ENCODE measurements at places on chromosomes 2 and 18. TPM values are rescaled to one million over a fixed set of nuclear protein-coding genes. Genes with fewer than 3 reads are reported as not detected.

- no peak overlapping the region for H3K27ac ChIP-seq
- no peak for DNase-seq
These were observed 110.5 kb upstream of the AGAP1 start for GRCh38 chr2:235383272-235383843.

DNA sequence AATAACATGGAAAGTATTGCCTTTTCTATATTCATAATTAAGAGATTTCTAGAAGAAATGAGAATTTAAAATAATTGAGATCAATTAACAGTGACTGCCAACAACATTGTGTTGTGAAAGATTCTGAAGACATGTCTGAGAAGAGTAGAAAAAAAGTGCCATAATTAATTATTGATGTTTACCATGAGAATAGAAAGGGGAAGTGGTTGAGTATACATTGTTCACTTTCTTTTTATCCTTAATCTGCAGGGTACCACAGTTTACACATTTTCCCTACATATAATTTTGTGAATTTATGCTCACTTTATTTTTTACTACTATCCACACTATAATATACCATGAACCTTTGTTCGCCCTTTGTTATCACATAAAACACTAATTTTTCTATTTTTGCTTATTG is 47.1 kb upstream of the UBE2E3 start:
- H3K4me3 ChIP-seq, result no peak overlapping the region
- no peak for DNase-seq
- peaks cover 11% of the 10 kb centered on the region for H3K27me3 ChIP-seq
- no peaks in the 10 kb centered on the region for H3K36me3 ChIP-seq

GRCh38 chr2:15205562-15205961 is 355.6 kb downstream of the NBAS start:
- no peaks in the 10 kb centered on the region for H3K4me1 ChIP-seq
- no peak overlapping the region for H3K27ac ChIP-seq
- DNase-seq, result no peak
- H3K4me3 ChIP-seq, result no peak overlapping the region
- H3K27me3 ChIP-seq, result no peaks in the 10 kb centered on the region

GRCh38 chr18:59821983-59822382 is 77.8 kb upstream of the PMAIP1 start:
- no peak overlapping the region for H3K27ac ChIP-seq
- H3K4me3 ChIP-seq, result no peak overlapping the region
- peaks cover 9% of the 10 kb centered on the region for H3K27me3 ChIP-seq
- no peak for DNase-seq
- H3K36me3 ChIP-seq, result no peaks in the 10 kb centered on the region
- H3K4me1 ChIP-seq, result no peaks in the 10 kb centered on the region

DNA sequence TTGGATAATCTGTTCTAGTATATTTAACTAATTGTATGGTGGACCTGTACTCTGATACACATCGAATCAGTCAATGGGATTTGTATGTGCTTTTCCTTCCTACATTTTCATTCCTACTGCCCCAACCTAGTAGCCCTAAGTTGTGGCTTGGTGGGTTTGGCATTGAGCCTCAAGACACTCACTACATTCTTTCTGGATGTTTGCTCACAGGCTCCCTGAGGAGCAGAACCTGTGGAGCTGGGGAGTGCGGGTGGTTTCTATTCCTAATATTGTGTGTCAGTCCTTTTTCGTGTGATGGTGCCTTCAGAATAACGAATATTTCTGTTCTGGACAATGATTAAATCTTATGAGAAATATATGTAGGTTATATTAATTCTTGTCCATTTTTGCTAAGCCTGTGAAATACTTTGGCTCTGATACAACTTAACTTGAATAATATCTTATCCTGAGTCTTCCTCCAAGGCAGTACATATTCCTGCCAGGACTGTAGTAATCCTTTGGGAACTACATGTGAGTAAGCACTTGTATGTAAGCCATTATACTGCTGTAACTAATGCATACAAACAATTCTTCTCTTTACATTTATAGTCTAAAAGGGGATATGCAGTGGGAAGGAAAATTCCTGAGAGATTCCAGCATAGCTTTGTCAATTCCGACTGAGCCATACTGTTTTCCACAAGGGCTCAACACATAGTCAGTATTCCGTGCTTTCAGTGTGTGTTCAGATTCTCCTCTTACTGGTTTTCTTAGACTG is 150.6 kb downstream of the AGPS start:
- no peaks in the 10 kb centered on the region for H3K27me3 ChIP-seq
- no peak overlapping the region for H3K4me3 ChIP-seq
- DNase-seq, result no peak
- peaks cover 31% of the 10 kb centered on the region for H3K4me1 ChIP-seq

The AQP4 gene
- total RNA-seq, result not detected

The SP9 gene
- total RNA-seq, result not detected

DNA sequence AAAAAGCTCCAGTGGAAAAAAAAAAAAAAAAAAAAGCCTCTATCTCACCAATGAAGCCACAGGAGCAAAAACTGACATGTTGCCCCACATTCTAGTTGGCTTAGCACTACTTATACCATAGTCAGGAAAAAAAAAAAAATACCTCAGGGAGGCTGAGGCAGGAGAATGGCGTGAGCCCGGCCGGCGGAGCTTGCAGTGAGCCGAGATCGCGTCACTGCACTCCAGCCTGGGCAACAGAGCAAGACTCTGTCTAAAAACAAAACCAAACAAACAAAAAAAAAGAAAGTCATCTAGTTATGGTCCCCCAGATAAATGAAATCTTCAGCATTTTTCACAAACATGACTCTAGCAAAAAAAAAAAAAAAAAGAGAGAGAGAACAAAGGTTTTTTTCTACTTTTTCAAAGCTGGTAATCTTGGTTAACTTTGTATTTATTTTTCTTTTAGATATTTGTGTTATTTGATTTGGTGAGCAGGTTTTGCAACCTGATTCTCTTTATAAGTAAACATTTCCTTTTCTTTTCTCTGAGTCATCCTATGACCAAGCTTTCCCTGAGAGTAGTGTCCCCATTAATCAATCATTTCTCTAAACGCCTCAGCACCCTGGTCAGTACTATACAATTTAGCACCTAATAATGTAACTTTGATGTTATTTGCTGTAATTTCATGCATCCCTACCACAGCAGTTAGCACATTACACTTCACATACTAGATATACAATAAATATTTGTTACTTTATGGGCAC is 273.7 kb upstream of the PIK3C3 start:
- H3K4me1 ChIP-seq, result no peaks in the 10 kb centered on the region
- H3K27ac ChIP-seq, result no peak overlapping the region
- DNase-seq, result no peak
- no peaks in the 10 kb centered on the region for H3K27me3 ChIP-seq
- H3K4me3 ChIP-seq, result no peak overlapping the region

GRCh38 chr2:113240150-113240914 is 38.4 kb downstream of the PAX8 start:
- no peak overlapping the region for H3K27ac ChIP-seq
- H3K4me3 ChIP-seq, result no peak overlapping the region
- no peaks in the 10 kb centered on the region for H3K36me3 ChIP-seq
- H3K4me1 ChIP-seq, result peaks cover 15% of the 10 kb centered on the region

GRCh38 chr2:8954990-8955389 is 48.5 kb downstream of the MBOAT2 start:
- H3K4me1 ChIP-seq, result no peaks in the 10 kb centered on the region
- H3K36me3 ChIP-seq, result peaks cover 13% of the 10 kb centered on the region
- no peak overlapping the region for H3K4me3 ChIP-seq
- H3K27ac ChIP-seq, result no peak overlapping the region
- H3K27me3 ChIP-seq, result peaks cover 6% of the 10 kb centered on the region

DNA sequence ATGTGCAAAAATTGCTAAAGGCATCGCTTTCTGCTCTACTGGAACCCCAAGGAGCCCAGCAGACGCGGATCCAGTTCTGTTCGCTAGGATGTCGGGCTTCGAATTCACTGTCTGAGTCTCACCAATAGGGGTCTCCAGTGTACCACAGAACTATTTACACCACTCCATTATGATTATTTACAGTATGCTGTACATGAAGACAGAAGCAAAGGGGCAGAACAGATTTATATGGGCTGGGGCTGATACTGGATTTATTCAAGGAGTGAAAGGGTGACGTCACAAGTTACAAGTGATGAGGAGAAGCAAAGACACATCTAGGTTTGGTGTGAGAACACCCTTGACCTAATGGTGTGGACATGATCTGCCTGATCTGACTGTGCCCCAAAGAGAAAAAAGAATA is 185.3 kb upstream of the ATP5MC3 start:
- H3K27me3 ChIP-seq, result peaks cover 30% of the 10 kb centered on the region
- no peak overlapping the region for H3K4me3 ChIP-seq
- H3K27ac ChIP-seq, result no peak overlapping the region

DNA sequence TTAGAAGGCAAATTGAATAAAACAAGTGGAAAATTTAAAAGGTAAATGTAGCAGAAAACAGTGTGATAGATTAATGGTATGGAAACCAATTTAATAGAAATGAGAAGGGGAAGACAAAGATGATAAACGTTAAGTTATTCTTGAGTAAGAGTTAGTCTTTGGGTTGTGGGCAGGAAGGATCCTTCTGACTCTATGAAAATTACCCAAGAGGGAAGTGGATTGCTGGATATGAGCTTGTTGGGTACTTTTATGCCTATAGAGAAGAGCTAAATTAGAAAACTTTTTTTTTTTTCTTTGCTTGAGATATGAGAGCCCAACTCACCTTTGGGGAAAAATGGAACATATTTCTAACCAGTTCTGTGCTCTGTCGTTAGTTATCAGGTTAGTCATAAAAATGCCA is 144.0 kb downstream of the LDLRAD4 start:
- no peaks in the 10 kb centered on the region for H3K4me1 ChIP-seq
- no peak overlapping the region for H3K27ac ChIP-seq
- no peaks in the 10 kb centered on the region for H3K36me3 ChIP-seq
- no peak overlapping the region for H3K4me3 ChIP-seq
- no peaks in the 10 kb centered on the region for H3K27me3 ChIP-seq
- DNase-seq, result no peak

GRCh38 chr2:191977754-191978153 is 130.9 kb upstream of the CAVIN2 start:
- peaks cover 3% of the 10 kb centered on the region for H3K27me3 ChIP-seq
- no peaks in the 10 kb centered on the region for H3K4me1 ChIP-seq
- no peak for DNase-seq
- H3K36me3 ChIP-seq, result no peaks in the 10 kb centered on the region
- H3K27ac ChIP-seq, result no peak overlapping the region
- H3K4me3 ChIP-seq, result no peak overlapping the region

- H3K4me1 ChIP-seq, result peaks cover 1% of the 10 kb centered on the region
- no peaks in the 10 kb centered on the region for H3K27me3 ChIP-seq
- DNase-seq, result no peak
- no peak overlapping the region for H3K4me3 ChIP-seq
- no peak overlapping the region for H3K27ac ChIP-seq
- H3K36me3 ChIP-seq, result no peaks in the 10 kb centered on the region
These were observed 54.8 kb upstream of the FRZB start for GRCh38 chr2:182921234-182921633.

DNA sequence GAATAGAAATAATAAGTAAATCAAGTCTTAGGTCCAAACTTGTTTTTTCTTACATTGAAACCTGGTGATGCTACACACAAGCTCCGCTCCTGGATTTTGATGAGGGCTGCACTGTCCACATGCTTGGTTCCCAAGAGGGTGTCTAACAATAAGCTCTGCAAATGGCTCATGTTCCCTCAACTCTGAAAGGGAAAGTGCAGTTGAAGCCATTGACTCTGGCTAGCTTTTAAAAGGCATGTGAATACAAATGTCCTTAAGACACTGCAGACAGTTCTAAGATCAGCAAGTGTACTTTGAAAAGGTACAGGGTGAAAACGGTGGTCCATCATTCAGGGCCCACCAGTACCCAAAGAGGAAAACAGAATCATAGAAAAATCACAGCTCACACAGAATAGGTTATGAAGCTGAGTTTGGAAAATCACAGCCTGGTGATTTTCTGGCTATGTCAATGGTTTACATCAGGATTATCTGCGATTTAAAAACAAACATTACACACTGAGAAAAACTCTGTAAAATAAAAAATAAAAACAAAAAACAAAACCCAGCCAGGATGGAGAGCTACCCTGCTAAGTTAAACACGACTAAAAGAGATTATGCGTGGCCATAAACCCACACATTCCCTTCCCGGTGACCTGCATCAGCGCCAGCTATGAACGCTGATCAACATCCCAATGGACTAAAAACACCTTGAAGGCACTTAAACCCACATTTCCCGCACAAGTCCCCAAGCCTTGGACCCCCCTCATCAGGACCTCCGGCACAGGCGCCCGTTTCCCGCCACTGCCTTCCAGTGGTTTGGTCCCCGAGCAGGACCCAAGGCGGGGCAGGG is 554 bp downstream of the PFN4 start:
- DNase-seq, result no peak
- peak overlapping the region; percentile 79 for H3K4me3 ChIP-seq
- H3K36me3 ChIP-seq, result peaks cover 3% of the 10 kb centered on the region
- H3K27ac ChIP-seq, result peak overlapping the region; percentile 89
- H3K4me1 ChIP-seq, result peaks cover 17% of the 10 kb centered on the region
- H3K27me3 ChIP-seq, result peaks cover 3% of the 10 kb centered on the region

- no peaks in the 10 kb centered on the region for H3K36me3 ChIP-seq
- peaks cover 4% of the 10 kb centered on the region for H3K27me3 ChIP-seq
- H3K4me3 ChIP-seq, result no peak overlapping the region
- H3K27ac ChIP-seq, result no peak overlapping the region
These were observed 75.5 kb upstream of the HS6ST1 start for GRCh38 chr2:128394007-128394730.

GRCh38 chr2:120703330-120703994 is 32.2 kb upstream of the GLI2 start:
- H3K27ac ChIP-seq, result no peak overlapping the region
- H3K36me3 ChIP-seq, result no peaks in the 10 kb centered on the region
- no peak overlapping the region for H3K4me3 ChIP-seq
- DNase-seq, result no peak
- peaks cover 10% of the 10 kb centered on the region for H3K27me3 ChIP-seq

DNA sequence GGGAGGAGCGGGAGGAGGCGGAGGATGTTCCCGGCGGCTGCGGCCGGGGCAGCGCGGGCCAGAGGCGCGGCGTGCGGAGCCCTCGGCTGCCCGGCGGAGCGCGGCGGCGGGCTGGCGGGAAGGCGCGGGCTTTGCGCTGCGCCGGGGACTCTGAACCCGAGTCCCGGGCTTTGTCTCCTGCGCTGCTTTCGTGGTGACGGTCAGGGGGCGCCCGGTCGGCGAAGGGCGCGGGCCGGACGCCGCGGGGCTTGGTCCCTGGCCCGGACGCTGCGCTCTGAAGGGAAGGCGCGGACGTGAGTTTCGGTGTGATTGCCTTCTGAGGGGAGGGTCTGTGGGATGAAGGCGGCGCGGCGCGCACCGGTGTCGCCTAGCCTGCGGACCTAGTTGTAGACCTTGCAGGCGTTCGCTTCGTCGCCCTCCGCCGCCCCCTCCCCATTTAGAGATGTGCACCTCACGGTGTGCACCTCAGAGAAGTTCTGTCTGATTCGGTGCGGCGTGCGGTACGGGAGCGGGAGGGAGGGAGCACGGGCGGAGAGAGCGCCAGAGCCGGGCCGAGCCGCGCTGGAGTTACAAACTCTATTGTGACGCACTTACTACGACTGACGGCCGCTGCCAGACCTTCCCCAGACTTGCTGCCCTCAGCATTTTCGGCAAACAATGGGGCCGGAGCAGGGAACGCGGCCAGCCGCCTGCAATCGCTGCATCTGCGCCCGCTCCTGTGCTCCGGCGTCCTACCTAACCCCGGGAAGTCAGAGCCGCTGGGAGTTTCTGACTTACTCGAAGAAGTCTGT is 2.1 kb downstream of the BCL2L11 start:
- H3K27ac ChIP-seq, result peak overlapping the region; percentile 75
- H3K4me3 ChIP-seq, result peak overlapping the region; percentile 92
- H3K36me3 ChIP-seq, result peaks cover 37% of the 10 kb centered on the region
- H3K27me3 ChIP-seq, result peaks cover 31% of the 10 kb centered on the region
- peak; percentile 29 for DNase-seq

The CPO gene
- not detected for total RNA-seq

The BCL11A gene
- 0.30 TPM for total RNA-seq

The ACMSD gene
- total RNA-seq, result not detected

- H3K27ac ChIP-seq, result no peak overlapping the region
- no peak for DNase-seq
- H3K4me1 ChIP-seq, result no peaks in the 10 kb centered on the region
These were observed 249.1 kb upstream of the RBMS1 start for GRCh38 chr2:160742667-160743066.
